ENCODE measurements at places on chromosomes 1 and 21.

- no peak for DNase-seq
Observed at GRCh38 chr1:17360272-17360956, 11.6 kb upstream of the PADI6 start.

- DNase-seq = no peak
Observed at GRCh38 chr1:9198538-9199361, 35.8 kb upstream of the H6PD start.

DNA sequence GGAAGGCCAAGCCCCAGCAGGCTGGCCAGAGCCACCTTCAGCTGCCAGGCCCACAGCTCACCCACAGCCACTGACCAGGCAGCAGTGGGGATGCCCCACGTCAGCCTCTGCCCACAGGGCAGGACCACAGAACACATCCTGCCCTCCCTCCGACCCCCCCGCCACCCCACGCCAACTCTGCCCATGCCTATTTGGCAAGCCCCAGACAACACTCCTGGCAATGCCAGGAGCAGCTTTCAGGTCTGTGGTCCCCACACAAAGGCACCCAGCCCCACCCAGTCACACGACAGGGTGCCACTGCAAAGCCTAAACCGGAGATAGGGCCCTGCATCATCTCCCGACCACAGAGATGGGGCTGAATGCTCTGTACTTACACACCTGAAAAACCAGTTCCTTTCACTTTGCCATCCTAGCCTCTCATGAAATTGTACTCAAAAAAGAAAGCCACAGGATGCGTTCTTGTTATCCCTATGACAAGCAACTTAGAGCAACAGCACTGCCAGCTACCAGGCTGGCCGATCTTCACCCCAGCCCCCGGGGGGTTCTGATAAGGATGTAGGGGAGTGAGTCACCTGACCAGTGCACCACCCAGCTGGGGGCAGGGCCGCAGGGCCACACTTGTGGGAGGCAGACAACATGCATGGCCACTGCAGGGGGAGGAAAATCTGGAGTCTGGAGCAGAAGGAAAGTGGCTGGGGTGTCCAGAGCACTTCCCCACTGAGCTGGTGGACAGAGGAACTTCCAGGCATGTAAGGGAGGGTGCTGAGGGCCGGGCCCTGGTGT, 36.2 kb downstream of the UBE2G2 start:
- no peak for DNase-seq

- no peak for DNase-seq
Observed at GRCh38 chr1:84385347-84385746, 12.9 kb upstream of the DNASE2B start.

- no peak for DNase-seq
Observed at GRCh38 chr21:14526836-14527695, 19.0 kb downstream of the SAMSN1 start.

DNA sequence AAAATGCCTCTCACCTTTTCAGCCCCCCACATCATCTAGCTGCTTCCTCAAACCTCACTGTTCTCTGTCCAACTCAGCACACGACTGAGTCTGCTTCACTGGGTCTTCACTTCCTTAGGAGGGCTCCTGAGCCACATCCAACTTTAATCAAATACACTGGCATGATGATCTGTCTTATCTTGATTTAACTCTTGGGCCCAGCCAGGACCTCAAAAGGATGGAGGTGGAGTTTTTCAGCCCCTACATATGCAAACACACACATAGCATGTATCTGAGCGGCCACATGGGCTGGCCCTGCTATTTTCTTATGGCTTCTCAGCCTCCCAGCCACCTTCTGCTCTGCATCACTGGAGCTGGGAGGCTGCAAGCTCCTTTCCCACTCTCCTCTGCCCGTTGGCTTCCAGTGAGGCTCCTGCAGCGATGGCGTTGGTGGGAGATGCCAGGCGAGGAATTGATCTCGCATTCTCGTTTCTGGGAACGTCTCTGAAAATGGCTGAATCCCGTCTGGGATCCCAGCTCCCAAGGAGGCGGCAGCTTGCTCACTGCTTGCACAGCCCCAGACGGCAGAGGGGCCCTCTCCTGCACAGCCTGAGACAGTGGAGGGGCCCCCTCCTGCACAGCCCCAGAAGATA, 1.8 kb upstream of the PRXL2B start:
- DNase-seq = no peak

All from stimulated activated CD4-positive, alpha-beta T cell treated with anti-CD3 and anti-CD28 coated beads, Interleukin-1b, Interleukin-23, amount 100 ng/mL, for 4 hours (primary cell).